ENCODE measurements at places on chromosomes 5 and 9. TPM values are rescaled to one million over a fixed set of nuclear protein-coding genes. Genes with fewer than 3 reads are reported as not detected.

GRCh38 chr9:19379697-19380046 lies 364 bp downstream of the RPS6 start:
- DNase-seq = no peak

DNA sequence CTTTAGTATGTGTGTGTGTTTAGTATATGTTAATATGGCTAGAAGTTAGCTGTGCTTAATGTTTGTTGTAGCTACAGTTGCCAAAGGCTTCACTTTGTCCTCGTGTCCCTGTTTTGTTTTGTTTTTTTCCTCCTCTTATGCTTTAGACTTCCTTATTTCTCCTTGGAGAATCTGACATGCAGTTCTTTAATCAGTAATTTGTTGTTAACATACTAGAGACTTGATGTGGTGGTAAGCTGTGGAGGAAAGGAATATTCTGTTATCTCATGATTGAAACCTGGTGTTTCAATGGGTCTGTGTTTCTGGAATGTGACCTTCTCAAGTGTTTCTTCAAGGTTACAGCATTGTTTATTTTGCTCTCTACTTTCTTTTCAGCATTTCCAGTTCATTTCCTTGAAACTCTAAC lies 515.6 kb upstream of the ST8SIA4 start:
- DNase-seq = no peak

DNA sequence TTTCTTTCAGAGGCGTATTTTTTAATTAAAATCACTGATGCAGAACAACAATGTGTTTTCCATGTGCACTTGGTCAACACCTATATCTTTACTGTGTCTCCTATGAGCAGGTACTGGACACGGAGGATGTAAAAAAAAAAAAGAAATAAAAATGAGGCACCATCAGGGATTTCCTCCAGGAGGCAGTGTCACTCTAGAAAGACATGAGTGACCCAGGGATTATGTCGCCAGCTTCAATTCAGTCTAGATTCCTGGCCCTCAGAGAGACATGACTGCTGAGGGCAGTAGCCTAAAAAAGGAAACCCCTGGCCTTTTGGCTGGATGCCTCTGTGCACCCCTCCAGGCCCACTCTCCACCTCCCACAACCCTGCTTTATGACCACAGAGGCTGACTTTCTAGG lies 18.3 kb upstream of the IL33 start:
- no peak for DNase-seq

The HRCT1 gene
- not detected for total RNA-seq

The COX7C gene
- total RNA-seq = 1,035 TPM

GRCh38 chr5:107670932-107671741 lies at the start of gene EFNA5:
Gene EFNA5, minus strand, starts transcription at chr5:107670937.
- DNase-seq = no peak

- no peak for DNase-seq
Measured at GRCh38 chr5:146767534-146767933, 111.0 kb downstream of the PPP2R2B start.

Data from H1 (cell line).